ENCODE measurements at places on chromosomes 7 and 10.

- no peak for DNase-seq
Measured at GRCh38 chr7:89085580-89085979, 290.0 kb upstream of the TEX47 start.

DNA sequence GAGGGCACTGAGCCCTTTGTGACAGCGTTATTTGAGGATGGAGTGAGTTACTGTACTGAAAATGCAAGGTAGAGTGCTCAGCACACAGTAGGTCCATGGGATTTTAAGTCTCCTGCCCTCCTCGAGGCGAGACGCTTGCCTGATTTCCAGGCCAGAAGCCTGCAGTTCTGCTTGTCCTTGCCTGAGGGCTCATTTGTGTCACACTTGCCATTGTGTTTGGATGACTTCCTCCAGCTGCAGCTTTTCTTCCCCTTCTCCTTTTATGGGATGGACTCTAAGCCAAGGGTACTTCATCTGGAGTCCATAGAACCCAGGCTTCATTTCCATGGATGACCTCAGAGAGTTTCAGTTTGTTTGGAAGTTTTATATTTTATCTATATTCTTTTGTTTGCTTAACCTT is 304.2 kb upstream of the BMPER start:
- DNase-seq, result no peak

DNA sequence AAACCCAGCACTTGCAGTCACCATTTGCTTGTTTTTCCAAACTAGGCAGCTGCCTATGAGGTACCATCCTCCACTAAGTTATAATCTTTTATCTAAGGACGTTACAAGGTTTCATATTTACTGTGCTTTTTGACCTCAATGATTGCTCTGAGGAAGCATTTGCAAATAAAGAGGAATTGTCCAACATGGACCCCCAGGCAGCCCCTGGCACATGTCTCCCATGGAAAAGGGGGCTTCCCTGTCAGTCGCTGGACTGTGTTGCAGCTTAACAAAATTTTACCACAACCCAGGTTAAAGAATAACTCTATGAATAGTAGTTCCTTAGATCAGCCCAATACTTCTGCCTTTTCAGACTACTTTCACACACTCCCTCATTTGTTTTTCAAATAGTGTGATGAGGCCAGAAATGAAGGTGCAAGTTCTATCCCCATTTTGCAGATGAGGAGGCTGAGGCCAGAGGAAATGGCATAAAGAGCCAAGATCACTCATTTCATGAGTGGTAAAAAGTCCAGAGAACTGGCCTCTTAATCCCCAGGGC is 52.8 kb upstream of the ZPBP start:
- no peak for DNase-seq

GRCh38 chr10:32271617-32272016 is 75.3 kb downstream of the EPC1 start:
- no peak for DNase-seq

- DNase-seq, result no peak
Measured at GRCh38 chr10:4837551-4837950, 11.5 kb downstream of the AKR1E2 start.

- DNase-seq, result no peak
Measured at GRCh38 chr10:68550747-68551411, 9.3 kb upstream of the TET1 start.

DNA sequence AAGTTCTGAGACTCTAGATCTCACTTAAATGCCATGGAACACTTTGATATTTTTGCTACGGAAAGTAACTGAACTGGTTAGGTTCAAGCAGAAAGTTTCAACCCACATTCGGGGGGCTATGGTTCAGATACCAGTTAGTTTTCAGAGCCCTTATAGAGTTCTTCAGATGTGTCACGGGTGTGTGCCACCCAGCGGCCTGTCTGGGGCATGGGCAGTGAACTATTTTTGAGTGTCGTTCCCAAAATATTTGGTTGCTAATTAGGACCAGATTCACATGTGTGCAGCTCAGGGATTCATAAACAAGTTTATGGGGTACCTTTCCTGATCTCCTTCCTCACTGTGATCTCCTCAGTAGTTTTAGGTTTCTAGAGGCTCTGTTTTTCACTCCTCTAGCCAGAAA is 271.9 kb downstream of the C7orf25 start:
- no peak for DNase-seq
